Stimulated activated CD8-positive, alpha-beta memory T cell treated with anti-CD3 and anti-CD28 coated beads, Interleukin-12 subunit alpha, Interleukin-12 subunit beta, amount 100 ng/mL, for 4 hours (primary cell): ENCODE measurements at places on chromosomes 5 and 9.

DNA sequence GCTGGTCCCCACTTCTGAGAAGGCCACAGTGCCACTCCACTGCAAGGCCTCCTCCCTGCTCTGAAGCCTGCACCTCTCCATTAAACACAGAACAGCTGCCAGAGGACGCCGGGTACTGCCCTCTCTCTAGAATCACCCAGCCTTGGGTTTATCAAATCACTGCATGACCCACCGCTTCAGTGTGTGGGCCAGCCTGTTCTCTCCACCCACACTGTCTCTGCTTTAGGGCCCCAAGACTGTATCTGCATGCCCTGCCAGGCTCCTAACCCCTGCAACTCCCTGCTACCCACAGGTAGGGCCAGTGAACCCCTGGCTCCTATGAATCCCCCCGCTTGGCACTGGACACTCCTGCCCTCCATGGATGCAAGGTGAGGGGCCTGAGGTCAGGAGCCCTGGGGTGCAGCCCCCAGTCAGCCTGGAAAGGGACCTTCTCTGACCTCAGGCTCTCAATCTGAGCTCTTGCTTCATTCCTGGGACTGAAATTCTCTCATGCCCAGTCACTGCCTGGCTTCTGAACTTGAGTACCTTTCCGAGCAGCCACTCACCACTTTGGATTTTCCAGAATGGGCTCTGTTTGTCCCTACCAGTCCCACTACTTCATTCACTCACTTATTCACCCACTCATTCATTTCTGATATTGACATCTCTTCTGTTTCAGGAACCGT, 206.3 kb downstream of the GABBR2 start:
- DNase-seq = no peak

DNA sequence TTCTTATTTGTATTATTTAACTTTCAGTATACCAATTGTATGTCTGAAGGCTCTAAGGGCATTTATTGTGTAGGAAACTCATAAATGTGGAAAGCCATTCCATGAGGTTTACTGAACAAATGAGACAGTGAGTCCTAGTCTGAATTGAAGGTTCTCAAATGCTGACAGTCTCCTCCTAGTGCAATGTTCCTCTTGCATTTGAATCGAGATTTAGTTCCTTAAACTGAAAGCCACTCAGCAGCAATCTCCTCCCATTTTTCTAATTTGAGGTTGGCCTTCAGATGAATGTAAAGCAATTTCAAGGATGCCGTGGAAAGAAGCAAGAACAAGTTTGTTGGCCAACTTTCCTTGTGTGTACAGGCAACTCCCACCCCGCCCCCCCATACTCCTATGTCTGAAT, 493.2 kb upstream of the KLF4 start:
- DNase-seq = no peak

GRCh38 chr9:125536167-125536772, 170.7 kb downstream of the MAPKAP1 start:
- DNase-seq = no peak

DNA sequence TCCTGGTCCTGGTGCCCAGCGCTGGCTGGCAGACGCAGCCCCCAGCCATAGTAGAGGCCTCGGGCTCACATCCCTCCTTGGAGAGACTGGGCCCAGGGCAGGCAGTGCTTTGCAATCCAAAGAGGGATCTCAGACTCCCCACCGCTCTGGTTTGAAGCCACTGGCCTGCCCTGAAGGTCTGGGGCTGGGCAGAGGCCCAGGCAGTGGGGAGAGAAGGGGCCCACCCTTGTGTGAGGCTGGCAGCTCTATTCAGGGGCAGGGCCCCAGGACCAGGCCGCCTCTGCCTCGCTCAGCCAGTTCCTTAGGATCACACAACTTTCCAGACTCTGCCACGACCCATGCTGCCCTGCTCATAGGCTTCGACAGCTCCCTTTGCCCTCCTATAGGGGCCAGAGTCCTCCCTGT, 10.7 kb upstream of the SEC16A start:
- no peak for DNase-seq

GRCh38 chr9:105355781-105356180, 92.1 kb upstream of the FSD1L start:
- DNase-seq = no peak

- no peak for DNase-seq
Measured at GRCh38 chr9:113636165-113636564, 172.6 kb downstream of the RGS3 start.

DNA sequence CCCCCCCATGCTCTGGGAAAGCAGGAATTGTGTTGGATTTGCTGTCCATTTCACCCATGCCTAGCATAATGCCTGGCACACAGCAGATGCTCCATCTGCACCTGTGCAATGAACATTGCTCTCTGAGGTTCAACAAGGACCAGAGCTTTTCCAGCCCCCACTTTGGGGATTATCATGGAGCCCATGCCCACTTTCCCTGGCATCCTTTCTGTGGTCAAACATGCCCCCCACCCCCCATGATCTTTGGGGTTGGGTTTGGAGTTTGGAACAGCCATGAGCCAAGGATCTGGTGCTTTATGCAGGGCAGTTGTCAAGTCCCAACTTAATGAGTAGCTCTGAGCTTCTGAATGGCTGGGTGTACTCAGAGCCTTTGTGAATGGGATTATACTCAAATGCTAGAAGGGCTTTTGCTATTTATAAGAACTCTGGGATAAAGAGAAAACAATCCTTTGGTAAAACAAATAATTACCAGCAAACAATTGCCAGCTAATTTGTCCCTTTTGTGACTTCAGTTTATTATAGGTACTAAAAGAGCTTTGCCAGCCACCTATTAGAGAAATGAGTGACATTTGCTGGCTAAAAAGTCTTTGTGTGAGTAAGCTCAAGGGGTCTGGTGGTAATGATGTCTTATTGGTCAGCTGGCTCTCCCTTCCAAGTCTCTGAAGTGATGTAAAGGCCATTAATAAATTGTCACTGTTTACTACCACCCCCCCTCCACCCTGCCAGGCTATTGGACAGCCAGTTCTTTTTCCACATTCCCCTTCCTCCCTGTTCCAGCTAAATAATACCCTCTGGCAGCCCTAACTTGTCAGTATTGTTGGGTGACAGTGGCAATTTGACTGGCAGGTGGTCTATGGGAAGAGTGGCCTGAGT, 182.3 kb downstream of the MACROH2A1 start:
- no peak for DNase-seq

GRCh38 chr5:170508660-170509347, 5.0 kb downstream of the KCNIP1 start:
- DNase-seq = no peak

DNA sequence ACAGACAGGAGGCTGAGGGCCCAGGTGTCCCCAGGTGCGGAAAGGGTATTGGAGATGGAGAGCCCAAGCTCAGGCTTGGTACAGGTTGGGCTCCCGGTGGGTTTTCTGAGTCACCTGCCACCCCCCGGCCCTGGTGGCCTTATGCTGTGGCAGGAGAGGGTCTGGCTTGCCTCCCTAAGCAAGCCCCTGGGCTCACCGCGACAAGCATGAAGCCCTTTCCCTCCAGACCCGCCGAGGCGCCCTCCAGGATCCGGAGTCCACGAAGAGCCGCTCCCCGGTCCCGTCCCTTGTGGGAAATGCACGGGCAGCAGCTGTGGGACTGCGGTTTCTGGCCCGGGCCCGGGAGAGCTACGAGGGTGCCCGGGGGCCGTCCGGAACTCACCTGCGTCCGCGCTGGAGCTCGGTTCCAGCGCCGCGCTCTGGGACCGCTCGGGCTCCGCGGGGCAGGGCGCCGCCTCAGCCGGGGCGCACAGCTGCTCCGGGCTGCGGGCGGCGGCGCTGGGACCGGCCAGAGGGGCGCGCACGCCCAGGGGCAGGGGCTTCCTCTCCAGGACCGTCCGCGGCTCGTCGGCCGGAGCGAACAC, 757 bp downstream of the SAPCD2 start:
- DNase-seq = no peak

DNA sequence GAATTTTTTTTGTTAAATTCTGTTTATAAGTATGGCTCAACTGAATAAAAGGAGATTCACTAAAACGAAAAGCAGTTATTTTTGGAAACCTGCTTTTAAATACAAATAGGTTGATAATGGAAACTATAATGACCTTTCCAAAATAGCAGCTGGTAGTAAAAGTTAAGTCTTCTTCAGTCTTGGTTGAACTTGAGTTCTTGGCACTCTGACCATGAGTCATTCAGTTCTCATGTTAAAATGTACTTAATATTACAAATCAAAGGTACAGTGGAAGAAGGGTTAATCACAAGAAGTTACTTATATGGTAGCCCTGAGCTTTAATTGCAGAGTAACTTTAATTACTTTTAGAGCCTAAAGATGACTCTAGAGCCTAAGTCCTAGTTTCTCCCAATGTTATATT, 62.1 kb downstream of the KLF9 start:
- no peak for DNase-seq

DNA sequence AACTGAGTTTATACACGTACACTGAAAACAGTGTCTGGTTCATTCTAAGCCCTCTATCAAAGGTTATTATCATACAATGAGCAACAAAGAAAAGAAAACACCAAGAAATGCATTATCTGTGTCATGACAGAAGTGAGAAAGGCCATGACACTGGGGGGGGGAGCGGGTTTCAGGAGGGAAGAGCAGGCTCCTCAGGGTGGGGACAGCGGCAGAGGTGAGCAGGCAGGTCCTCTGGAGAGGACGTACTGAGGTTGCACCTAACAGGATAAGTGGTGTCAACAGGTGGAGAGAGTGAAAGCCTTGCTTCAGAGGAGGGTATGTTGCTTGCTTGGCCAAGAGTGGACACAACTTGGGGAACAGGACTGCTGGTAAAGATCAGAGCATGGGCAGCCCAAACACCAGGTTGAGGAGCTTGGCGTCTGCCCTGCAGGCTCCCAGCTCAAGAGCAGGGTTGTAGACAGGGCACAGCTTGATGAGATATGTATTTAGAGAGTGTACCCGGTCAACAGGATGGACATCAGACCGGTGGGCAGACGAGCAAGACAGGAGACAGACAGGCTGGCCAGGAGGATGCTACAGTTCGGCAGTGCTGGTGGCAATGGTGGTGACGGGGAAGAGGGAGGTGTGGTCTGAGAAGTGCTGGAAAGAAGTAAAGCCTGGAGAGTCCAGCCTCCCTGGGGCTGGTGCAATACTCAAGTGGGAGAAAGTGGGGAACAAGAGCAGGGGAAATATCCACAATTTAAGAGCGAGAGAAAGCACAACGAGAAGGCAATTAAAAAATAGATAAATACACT, 10.3 kb downstream of the WHRN start:
- DNase-seq = no peak

DNA sequence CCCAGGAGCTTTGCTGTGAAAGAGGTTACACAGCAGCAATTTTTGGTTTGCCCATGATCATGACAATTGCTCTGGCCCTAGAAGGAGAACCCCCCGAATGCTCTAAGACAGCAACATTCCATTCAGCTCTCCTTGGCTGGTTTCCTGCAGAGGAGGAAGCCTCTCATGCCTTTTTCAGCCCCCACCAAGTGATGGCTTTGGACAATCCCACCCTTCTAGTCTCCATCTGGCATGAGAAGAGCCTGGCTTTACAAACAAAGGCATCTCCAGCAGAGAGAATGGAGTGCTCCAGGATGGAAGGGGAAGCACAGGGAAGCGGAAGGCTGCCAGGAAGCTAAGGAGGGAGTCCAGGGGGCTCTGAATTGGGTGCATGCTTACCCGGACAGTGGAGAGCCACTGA, 98.4 kb downstream of the CRB2 start:
- no peak for DNase-seq

- DNase-seq = no peak
Measured at GRCh38 chr5:148978370-148979082, 84.3 kb downstream of the SH3TC2 start.

- no peak for DNase-seq
Measured at GRCh38 chr5:157046041-157046440, 12.9 kb downstream of the HAVCR1 start.

- DNase-seq = no peak
Measured at GRCh38 chr9:132731230-132731629, 61.0 kb downstream of the GTF3C4 start.

DNA sequence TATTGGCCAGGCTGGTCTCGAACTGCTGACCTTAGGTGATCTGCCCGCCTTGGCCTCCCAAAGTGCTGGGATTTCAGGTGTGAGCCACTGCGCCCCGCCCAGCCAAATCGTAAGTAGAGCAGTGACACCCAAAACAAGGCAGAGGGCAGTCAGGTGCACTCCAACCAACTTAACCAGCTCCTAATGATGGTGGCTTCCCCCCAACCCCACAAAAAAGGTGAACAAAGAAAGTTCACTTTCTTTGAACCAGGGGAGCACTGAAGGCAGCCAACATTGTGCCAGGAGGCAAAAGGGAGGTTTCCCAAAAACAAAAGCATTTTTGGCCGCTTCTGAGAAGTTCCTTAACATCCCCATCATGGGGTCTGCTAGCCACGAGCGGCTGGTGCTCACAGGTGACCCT, 9.6 kb downstream of the GMCL2 start:
- no peak for DNase-seq

GRCh38 chr9:742104-742503, 99.4 kb upstream of the DMRT1 start:
- DNase-seq = no peak

DNA sequence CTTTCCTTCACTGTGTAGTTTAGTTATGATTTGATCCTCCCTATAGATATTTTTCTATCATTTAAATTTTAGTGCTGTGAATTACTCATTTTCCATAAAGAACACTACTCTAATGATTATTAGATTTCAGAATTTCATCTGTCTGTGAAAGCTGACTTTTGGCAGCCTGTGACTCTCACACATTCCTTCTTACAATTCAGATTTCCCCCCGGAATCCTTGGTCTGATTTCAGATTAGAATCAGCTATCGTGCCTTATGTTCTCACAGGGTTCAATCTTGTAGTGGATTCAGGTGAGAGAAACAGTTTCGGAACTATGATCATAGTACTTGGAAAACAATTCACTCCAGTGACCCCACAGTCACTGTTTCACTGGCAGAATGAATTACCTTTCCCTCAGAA, 26.2 kb downstream of the ZNF474 start:
- DNase-seq = no peak

GRCh38 chr5:168706655-168707069, 127.5 kb upstream of the PANK3 start:
- DNase-seq = no peak

DNA sequence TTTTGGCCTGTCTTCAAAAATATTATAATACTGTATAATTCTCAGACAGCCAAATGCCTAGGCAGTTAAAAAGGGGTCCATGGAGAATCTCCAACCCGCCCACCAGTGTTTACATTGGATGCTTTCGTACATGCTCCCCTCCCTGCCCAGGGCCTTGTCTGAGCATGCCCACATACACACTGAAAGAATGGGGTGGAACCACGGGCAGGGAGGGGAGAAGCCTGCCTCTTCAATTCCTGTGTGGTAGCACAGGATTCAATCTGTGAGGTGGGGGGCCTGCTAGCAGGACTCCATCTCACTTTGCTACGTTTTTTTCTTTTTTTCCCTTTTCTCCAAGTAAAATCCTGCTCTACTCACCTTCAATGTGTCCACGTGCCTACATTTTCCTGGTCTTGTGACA, 314.7 kb upstream of the GRAMD2B start:
- no peak for DNase-seq
